ENCODE measurements at places on chromosomes 5 and 9.
A peak's percentile ranks its signal among the peaks of the same experiment; 100 is the strongest.

GRCh38 chr5:100273846-100274580 is 261.2 kb upstream of the FAM174A start:
- DNase-seq: no peak

- DNase-seq: no peak
These were observed 63.2 kb upstream of the CTXN3 start for GRCh38 chr5:127585661-127586060.

GRCh38 chr5:175305251-175305650 is 138.7 kb downstream of the DRD1 start:
- DNase-seq: no peak

DNA sequence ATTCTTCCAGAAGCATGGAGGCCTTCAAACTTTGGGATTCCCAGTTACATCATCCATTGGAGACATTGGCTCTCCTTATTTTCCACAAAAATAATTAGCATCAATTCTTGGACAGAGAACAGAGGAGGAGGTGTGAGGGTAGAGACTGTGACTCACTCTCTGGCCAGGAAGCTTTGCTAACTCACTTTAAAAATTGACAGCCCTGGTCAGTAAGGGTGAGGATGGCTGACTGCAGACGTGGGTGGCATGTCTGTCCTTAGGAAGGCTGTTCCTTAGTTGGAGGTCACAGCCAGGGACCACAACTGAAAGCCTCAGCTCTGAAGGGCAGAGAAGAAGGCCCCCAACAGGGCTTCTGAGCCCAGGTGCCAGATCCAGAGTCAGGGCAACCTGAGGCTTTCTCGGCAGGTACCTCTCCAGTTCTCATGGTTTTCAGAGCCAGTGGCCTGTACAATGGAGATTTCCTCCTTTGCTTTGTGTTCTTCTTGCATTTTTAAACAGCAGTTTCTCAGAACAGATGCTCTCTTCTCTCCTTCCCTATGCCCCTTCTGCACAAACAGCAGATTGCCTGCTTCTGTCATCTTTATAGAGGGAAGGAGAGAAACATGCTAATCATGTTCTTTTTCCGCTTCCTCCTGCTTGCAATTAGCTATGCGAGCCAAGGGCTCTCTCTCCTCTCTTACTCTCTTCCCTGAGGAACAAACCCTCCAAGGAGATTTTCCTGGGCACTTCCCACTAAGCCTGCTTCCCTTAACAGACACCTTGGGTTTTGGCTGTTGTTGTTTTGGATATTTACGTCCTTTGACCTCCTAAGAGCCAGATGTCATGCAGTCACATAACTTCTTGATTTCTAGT is 92.5 kb upstream of the ZNF366 start:
- no peak for DNase-seq

DNA sequence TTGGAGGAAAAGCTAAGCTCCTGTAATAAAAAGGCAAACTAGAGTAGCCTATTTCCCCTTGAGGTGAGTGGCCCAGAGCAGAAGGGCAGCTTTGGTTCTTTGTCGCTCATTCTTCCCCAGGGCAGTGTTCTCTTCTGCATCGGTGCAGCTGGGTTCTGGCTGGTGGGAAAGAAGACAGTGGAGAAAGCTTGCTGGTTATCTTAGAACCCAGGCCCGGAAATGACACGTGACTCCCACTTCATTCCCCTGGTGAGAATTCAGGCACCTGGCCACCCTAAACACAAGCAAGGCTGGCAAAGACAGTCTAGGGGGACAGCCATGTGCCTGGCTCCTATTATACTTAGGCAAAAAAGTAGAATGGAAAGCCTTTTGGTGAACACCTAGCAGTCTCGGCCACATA is 32.5 kb upstream of the GSN start:
- DNase-seq: no peak

GRCh38 chr9:136711751-136712689 is at the start of gene DIPK1B:
Gene DIPK1B (plus strand): TSS chr9:136712572. CDS start chr9:136712666, 94 bp downstream.
- no peak for DNase-seq

DNA sequence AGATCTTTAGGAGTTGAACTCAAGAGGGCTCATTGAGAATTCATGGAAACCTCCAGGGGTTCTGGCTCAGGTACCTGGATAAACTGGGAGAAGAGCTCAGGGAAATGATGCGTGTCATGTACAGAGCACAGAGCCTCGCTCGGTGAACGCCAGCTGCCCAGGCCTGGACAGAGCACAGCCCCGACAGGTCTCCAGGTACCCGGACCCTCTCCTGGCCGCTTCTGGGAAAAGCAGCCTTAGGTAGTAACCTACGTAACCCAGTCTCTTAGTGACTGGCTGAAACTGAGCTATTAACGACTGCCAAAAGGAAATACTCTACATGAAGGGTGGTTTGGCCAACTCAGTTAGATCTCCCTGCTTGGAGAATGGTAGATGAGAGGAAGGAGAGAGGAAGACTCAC is 157.4 kb downstream of the TTLL11 start:
- no peak for DNase-seq

DNA sequence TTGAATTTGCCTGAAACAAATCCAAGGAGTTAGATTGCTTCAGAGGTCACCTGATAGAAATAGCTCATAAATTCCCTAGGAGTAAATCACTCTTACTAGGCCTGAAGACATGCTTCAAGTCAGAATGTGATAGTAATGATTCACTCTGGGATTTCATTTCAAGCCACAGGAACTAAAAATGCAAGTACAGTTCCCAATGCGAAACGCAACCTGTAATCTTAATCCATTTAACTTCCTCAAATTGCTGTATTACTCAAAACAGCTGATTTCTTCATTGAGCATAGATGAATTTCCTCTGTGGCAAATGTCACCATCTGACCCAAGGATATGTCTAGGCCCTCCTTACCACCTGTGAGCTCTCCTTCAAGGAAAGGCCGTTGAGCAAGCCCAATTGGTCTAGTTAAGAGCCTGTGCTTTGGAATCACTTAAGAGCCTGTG is 32.1 kb upstream of the IL6ST start:
- DNase-seq: no peak

GRCh38 chr9:92917176-92917800 is 30.0 kb upstream of the FGD3 start:
- DNase-seq: no peak

GRCh38 chr9:114798780-114799427 is 6.9 kb downstream of the TNFSF15 start:
- no peak for DNase-seq

GRCh38 chr9:82673919-82674318 is 389.0 kb downstream of the RASEF start:
- DNase-seq: no peak

DNA sequence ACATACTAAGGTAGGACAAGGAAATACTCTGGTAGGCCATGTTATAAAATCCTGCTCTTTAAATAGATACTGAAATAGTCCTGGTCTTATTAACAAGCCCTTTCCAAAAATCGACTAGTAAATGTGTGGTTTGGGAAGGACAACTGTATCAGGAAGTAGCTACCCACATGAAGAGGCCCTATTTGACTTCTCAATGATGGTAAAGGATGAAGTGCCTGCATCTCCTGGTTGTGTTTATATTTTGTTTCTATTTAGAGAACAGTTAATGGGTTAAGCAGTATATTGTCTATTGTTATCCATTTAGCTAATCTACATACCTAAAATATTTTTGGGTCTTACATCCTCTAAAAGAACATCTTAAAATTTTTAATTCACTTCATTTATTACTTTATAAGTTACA is 12.5 kb downstream of the GDF9 start:
- DNase-seq: no peak

DNA sequence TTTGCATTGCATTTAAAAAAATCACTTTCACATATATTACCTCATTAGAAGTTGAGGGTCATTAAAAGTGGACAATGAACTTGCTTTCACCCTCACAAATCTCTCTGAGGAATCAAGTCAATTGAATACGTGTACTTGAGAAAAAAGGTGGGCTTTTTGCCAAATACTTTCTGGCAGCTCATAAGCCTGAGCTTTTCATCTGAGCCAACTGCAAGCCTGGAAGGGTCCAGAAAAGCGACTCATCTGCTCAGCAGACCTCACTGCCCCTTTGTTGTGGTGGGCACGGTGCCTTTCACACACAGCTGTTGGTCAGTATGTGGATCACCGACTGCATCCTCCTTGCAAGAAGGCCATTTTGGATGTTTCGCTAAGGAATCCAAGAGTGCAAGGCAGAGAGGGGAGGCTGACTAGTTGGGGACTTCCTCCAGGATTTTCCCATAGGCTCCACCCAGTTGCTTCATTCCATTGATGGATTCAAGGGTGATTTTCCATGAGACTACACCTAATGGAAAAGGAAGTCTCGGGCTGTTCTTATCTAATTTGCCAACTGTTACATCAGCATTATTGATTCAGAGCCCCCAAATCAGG is 564.7 kb downstream of the PDE4D start:
- no peak for DNase-seq

DNA sequence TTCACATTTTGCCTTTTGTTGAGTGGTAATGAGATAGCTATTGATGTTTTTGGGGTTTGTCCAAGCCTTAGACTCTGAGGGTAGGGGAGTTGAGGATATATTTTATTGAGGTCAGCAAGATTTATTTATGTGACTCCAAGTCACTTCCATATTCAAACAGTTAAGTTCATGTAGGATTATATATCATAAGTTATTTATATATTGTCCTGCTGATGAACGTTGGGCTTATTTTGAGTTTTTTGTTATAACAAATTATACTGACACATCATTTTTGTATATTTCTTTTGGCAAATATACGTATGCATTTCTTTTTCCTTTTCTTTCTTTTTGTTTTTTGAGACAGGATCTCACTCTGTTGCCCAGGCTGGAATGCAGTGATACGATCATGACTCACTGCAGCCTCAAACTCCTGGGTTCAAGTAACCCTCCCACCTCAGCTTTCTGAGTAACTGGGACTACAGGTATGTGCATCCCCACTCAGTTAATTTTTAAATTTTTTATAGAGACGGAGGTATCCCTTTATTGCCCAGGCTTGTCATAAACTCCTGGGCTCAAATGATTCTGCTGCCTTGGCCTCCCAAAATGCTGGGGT is 23.5 kb upstream of the IL12B start:
- no peak for DNase-seq

- DNase-seq: no peak
These were observed 10.7 kb upstream of the STK32A start for GRCh38 chr5:147223948-147224791.

DNA sequence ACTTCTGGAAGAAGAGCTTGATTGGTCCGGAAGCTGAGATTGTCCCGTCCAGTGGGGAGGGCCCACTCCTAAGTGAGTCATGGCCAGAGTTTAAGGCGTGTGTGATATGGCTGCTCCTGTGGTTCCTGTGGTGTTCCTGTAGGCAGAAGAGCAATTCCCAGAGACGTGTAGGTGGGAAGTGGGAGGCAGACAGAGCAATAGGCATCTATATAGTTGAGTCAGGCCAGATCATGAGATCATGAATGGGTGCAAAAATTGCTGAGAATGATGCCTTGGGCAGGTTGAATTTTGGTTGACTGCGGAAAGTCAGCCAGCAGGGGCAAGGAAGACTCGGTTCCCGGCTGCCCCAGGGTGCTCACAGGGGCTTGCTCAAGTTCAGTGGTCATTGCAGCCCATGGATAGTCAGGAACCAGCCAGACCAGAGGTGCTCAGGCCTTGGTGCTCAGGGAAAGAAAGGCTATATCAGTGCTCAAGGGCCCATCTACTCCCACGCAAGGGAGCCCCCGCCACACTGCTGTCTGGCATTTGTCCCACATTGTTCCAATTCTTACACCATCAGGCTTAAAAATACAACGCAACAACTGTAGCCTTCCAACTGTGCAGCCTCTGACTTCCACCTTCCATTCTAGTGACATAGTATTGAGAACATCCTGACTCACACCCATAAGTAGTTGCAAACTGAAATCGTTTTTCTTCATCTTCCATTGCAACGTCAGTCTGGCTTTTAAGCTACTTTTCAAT is 21.0 kb upstream of the GSN start:
- no peak for DNase-seq

DNA sequence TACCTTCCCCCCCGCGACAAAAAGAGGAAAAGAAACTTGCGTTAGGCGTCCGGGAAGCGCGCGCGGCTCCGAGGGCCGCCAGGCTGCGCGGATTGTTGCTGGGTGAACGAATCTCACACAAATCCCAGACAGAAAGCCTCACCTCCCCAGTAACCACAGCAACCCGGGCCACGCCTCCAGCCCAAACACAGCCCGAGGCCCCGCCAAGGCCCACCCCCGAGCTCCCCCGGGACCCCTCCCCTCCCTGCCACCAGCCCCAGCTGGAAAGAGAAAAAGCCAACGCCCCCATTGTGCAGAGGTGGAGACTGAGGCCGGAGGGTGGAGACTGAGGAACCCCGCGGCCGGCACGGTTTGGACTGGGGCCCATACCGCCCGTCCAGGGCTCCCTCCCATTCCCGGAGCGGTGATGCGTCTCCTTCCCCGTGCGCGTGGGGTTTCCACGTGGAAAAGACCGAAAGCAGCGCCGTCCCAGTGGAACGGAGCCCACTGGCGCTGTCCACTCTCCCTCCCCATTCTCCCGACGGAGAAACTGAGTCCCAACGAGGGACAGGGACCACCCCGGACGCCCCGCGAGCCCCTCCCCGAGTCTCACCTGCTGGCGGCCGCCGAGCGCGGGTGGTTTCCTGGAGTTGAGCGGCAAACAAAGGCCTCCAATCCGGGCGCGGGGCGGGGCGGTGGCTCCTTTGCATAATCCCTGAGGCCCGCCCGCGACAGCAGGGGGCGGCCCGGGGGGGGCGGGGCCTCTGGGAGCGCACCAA is 10.2 kb upstream of the AKNA start:
- DNase-seq: peak; percentile 95

DNA sequence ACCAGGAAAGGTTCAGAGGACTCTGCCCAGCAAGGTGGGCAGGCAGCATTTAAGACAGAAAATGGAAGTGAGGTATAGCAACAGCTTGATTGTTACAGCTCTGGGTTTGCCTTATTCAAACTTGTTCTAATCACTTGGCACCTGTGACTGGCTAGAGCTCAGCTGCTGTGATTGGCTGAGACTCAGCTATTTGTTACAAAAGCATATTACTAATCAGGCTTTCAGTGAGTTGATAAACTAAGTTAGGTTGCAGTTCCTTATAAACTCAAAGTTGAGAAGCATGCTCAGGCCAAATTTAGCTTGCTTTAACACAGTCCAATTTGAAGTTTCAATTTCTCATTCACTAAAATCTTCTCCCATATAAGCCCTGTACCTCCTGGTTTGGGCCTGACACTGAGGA is 56.3 kb downstream of the GDA start:
- DNase-seq: no peak

DNA sequence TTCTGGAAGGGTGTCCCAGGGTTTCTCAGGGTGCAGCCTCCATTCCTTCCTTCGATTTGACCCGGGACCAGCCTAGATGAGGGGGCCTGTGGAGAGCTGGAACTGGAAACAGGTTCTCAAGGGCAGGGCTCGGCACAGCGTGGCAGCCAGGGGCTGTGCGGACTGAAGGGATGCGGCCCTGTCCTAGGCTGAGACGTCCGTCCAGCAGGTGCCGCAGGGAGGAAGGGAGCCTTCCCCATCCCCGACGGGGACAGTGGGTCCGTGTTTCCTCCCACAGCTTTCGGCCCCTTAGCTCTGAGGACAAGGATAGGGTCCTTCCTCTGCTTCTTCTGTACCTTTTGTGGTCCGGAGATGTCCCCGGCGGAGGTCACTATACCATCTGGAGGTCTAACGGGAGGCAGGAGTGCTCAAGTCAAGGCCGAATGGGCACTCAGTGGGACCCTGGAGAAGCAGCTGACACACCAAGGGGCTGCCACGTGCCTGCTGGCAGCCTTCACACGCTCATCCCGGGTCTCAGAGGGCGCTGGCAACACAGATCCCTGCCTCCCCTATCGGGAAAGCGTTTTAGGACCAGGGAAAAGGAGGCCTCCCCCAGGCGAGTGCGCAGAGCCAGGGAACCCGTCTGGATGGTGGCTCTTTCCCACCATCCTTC is 49.9 kb downstream of the USP20 start:
- DNase-seq: no peak

GRCh38 chr9:132588098-132588497 is 5.7 kb downstream of the BARHL1 start:
- no peak for DNase-seq

Measured in stimulated activated CD4-positive, alpha-beta T cell treated with anti-CD3 and anti-CD28 coated beads, Interleukin-2, amount 100 ng/mL, for 48 hours (primary cell).